ENCODE measurements at places on chromosomes 5 and 9.
A peak's percentile ranks its signal among the peaks of the same experiment; 100 is the strongest.

- DNase-seq, result no peak
Measured at GRCh38 chr5:3382151-3382550, 213.5 kb upstream of the IRX1 start.

GRCh38 chr5:1834721-1835429 is 33.7 kb downstream of the NDUFS6 start:
- DNase-seq, result no peak

GRCh38 chr5:32446630-32447029 is 2.1 kb upstream of the ZFR start:
- DNase-seq, result no peak

- peak; percentile 90 for DNase-seq
Measured at GRCh38 chr5:74251141-74252035, 389.1 kb downstream of the ENC1 start.

GRCh38 chr9:37398464-37399025 is 24.0 kb upstream of the GRHPR start:
- no peak for DNase-seq

DNA sequence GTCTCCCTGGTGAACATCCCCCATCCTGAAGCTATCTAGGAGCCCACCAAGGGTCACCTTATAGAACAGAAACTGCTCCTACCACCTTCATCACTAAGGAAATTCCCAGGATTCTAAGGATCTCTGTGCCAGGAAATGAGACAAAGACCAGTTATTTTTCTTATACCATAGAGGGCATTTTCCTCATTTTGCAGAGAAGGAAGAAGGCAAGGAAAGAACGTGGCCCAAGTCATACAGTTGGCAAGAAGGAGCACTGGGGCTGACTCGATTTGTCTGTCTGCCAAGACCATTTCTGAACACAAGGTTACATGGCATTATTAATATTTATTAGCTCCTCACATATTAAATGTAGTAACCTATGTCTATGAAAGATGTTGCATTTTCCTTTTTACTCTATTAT is 49.6 kb upstream of the TNFSF15 start:
- no peak for DNase-seq

DNA sequence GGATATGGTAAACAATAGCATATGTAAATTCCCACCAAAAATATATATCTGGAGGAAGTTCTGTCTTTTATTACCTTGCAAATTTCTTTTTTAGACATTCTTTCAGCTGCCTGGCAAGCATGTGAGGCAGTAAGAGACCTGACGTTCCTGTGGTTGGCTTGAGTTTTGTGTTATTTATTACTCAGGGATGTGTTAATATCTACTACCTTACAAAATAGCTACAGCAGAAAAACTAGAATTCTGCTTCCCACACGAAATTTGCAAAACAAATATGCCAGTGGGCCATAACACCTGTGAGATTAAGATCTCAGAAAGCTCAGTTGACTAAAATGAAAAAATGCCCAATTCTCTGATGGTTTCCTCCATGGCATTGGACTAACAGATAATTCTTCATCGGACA is 274.2 kb downstream of the TMEM167A start:
- DNase-seq, result no peak

DNA sequence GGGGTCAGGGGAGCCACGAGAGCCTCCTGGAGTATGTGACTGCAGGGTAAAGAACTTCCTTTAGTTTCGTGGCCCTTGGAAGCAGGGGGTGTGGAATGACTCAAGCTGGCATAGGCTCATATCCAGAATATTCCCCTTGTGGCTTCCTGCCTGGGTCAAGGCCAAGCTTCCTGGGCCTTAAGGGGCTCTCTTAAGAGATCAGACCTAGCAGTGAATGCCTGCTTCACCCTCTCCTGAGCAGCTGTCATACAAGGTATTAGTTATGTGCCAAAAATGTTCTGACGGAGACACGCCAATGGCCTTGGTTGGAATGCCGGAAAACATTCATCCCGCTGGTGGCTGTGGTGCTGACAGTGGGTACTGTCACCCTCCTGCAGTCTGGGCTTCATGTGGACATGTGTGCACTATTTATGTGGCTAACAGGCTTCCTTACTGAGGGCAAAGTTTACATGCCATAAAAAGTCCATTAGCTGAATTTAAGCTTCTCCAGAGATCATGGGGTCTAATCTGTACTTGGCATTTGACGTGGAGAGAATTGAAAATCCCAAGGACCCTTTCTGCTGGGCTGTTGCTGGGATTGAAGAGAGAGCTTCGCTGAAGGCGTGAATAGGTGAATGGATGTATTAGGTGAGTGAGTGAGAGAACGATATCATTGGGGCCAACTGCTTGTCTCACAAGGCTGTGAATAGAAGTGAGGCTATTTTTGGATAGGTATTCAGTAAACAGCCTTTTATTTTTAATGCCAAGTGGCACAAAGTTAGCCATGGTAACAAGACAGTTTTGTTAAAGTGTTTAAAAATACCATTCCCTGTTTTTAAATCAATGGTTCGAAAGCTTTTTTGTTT is 156.8 kb downstream of the MACROH2A1 start:
- DNase-seq, result no peak

DNA sequence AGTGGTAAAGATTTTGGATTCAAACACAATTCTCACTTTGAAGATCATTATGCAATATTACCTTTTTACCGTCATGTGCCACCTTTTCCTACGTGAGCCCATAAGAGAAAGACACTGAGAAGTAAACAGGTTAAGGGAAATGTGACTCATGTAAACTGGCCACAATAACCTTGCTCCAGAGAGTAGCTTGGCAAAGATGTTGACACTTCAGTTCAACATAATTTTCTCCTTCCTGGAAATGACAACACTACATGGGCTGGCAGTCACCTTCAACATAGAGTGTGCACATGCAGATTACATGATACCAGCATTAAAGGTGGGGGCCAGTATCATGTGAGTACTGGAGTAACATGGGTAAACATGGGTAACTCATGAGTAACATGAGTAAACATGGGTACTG is 141.9 kb downstream of the CDK5RAP2 start:
- no peak for DNase-seq

DNA sequence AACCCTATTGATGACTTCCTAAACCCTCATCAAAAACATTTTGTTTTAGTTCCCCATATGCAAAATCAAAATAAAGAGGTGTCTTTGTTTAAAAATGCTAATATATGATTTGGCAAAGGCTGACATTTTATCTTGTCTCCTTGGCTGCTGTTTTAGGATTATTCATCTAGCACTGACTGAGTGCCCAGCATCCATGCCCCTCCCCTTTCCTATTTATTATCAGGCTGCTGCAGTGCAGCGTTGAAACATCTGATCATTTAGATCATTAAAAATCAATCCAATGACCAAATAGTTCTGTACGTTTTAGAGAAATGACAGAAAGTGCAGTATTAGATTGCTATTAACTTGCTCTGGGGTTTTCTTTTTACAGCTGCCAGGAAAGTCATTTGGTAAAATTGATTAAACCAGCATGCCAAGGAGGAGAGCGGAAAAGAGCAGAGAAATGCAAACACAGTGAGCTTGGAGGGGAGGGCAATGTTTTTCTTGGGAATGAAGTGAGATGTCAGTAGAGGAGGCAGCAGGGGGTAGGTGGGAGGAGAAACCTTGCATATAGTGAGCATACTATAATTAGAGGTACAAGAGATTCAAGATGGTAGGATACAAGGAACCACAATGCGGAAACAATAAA is 286.3 kb downstream of the PDE4D start:
- no peak for DNase-seq

GRCh38 chr9:14415947-14416346 is 102.0 kb upstream of the NFIB start:
- no peak for DNase-seq

DNA sequence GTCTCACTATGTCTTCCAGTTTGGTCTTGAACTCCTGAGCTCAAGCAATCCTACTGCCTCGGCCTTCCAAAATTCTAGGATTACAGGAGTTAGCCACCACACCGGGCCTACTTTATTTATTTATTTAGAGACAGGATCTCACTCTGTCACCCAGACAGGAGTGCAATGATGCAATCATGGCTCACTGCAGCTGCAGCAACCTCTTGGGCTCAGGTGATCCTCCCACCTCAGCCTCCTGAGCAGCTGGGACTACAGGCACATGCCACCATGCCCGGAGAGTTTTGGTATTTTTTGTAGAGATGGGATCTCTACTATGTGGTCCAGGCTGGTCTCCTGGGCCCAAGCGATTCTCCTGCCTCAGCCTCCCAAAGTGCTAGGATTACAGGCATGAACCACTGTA is 32.8 kb downstream of the PHAX start:
- no peak for DNase-seq

GRCh38 chr5:134026521-134027287 is 21.9 kb upstream of the VDAC1 start:
- no peak for DNase-seq

DNA sequence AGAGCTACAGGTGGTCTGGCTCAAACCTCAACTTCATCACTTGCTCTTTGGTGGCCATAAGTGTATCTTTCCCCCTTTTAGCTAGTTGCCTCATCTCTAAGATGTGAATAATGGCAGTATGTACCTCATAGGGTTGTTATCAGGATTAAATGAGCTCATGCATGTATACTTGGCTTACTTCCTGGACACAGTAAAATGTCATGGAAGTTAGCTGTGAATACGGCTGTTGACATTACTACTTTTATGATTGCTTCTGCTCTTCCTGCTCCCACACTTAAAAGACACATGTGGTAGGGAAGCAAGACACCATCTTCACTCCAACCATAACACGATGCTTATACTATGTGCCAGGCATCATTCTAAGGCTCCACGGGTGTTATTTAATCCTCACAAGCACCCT is 114.5 kb upstream of the GPR151 start:
- no peak for DNase-seq

DNA sequence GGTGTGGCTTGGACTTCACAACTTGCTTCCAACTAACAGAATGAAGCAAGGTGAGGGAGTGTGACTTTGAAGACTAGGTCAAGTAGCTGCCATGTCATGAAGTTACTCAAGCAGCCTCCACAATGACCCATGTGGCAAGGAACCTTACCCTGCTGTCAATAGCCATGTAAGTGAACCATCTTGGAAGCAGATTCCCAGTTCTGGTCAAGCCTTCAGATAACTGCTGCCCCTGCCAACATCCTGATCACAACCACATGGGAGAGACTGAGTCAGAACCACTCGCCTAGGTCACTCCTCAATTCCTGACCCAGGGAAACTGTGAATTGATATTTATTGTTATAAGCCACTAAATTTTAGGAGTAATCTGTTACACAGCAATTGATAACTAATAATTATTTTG is 10.9 kb downstream of the ZCCHC10 start:
- DNase-seq, result no peak

GRCh38 chr5:171695804-171696203 is 89.8 kb upstream of the SMIM23 start:
- no peak for DNase-seq

- DNase-seq, result no peak
Measured at GRCh38 chr5:111914966-111915636, 158.1 kb upstream of the NREP start.

GRCh38 chr5:122463221-122463620 is 151.2 kb downstream of the SNCAIP start:
- DNase-seq, result no peak

DNA sequence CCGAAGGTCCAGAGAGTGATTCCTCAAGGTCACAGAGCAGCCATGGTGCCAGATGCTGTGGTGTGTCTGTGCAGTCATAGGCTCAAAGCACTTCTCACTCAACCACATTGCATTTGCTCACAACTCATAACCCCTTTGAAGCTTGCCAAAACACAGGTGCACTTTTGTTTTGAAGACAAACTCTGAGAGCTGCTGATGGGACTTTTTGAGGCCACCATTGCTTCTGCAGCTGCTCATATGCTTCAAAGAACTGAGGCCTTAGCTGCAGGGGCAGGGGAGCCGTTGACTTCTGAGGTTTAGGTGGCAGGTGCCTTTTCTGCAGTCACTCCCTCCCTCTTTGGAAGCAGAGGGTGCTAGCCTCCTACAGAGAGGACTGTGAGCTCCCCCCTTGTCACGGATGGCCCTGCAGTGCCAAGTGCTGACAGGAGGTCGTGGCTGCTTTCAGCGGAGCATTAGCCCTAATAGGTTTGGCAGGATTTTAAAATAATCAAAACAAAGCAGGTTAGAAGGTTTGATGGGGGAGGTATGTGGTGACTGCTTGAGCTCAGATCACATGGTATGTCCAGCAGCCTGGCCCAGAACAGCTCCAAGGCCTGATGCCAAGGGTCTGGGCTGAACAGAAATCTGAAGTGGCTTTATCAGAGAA is 232.1 kb downstream of the MAN2A1 start:
- DNase-seq, result no peak

DNA sequence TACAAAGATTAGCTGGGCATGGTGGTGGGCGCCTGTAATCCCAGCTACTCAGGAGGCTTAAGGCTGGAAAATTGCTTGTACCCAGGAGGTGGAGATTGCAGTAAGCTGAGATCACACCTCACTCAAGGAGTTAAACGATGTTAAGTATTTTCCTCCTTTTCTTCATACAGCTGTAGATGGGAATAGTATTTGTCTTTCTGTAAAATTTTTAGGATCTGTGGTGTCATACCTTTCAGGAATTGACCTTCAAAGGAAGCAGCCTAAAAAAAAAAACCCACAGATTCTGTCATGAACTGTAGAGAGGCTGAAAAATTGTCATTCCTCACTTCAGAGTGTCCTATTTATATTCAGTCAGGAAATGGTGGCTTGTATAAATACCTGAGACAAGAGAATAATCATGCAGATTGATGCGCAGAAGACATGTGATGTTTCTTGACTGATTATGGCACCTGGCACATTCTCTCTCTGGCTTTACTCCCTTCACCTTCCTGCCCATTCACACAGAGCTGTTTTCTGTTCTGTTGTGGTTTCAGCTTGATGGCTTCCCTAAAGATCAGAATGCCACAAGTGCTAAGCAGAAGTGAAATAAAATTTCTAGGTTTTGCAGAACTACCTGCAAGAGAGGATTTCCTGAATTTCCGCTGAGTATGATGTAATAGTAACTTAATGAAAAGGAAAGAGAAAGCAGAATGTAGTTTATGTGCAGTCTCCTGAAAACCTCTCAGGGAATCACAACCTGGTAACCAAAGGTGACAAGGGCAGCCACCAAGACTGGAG is 3.8 kb downstream of the IFNA1 start:
- DNase-seq, result no peak

DNA sequence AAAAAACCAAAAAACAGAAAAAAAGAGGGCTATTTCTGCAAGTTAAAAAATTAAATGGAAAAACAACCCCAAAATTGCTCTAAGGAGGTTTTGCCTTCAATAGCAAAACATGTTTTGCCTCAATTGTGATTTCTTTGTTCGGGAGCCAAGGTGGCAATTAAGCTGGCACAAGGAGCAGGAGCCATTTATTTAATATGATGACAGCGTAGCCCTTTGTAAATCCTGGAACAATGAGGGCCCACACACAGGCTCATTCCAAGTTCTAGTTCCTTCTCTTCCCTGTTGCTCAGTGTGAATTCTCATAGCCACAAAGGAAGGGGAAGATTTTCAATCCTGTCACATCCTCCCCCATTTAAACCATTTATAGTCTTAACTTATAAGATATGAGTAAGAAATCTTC is 353.2 kb downstream of the PDE4D start:
- DNase-seq, result no peak

DNA sequence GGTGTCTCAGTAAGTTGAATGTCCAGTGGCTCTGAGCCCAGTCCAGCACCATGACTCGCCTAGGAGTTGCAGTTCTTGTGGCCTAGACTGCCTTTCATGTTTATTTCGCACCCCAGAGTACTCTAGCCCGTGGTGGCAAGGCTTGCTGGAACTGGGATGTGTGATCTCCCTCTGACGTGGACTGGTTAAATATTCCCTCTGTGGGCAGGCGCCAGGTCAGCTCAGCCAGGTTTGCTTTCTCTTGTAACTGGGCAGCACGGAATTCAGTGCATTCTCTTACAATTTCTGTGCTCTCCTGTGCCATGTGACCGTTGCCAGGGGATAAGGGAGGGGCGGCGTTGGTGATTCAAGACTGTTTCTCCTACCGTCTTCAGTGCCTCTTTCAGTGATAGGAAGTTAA is 270.8 kb downstream of the KDM4C start:
- no peak for DNase-seq
